Bronchial smooth muscle cell (primary cell): ENCODE measurements at places on chromosomes 11 and 22. TPM values are rescaled to one million over a fixed set of nuclear protein-coding genes. Genes with fewer than 3 reads are reported as not detected.

PTPRCAP gene
- total RNA-seq = under 0.01 TPM in 1 of 2 replicates, not detected in the other

TNNI2 gene
- total RNA-seq = not detected in 2 replicates

OR52E4 gene
- not detected in 2 replicates for total RNA-seq

TRPM5 gene
- total RNA-seq = 0.09 TPM in 1 of 2 replicates, not detected in the other

OR51I1 gene
- total RNA-seq = 0.60 TPM in 1 of 2 replicates, not detected in the other

EEF1G gene
- total RNA-seq = 1,318 and 1,601 TPM in 2 replicates

APOA5 gene
- total RNA-seq = under 0.01 TPM in 1 of 2 replicates, not detected in the other

MUC5AC gene
- under 0.01 TPM in 1 of 2 replicates, not detected in the other for total RNA-seq

CTSW gene
- total RNA-seq = not detected in 2 replicates

FUT4 gene
- total RNA-seq = 2.7 and 3.2 TPM in 2 replicates

MRGPRE gene
- total RNA-seq = not detected in 2 replicates

PHLDA2 gene
- 0.52 and 1.7 TPM in 2 replicates for total RNA-seq

SEPTIN3 gene
- total RNA-seq = under 0.01 and 0.26 TPM in 2 replicates

MS4A14 gene
- not detected in 2 replicates for total RNA-seq

LRRC75B gene
- total RNA-seq = 4.9 and 6.5 TPM in 2 replicates

FJX1 gene
- 3.8 and 4.6 TPM in 2 replicates for total RNA-seq

ELFN2 gene
- total RNA-seq = 0.32 TPM in 1 of 2 replicates, not detected in the other

FERMT3 gene
- 2.0 and 3.3 TPM in 2 replicates for total RNA-seq

CAT gene
- total RNA-seq = 81.2 and 104 TPM in 2 replicates

C22orf15 gene
- 0.43 and 1.9 TPM in 2 replicates for total RNA-seq

GRIA4 gene
- under 0.01 TPM in 1 of 2 replicates, not detected in the other for total RNA-seq

DGAT2 gene
- 6.9 and 13.4 TPM in 2 replicates for total RNA-seq

ZNF202 gene
- 3.9 and 4.6 TPM in 2 replicates for total RNA-seq

TTC36 gene
- total RNA-seq = 0.79 TPM in 1 of 2 replicates, not detected in the other

SPON1 gene
- total RNA-seq = under 0.01 TPM in 2 replicates

PRCP gene
- total RNA-seq = 59.1 and 93.8 TPM in 2 replicates

GRM5 gene
- under 0.01 TPM in 1 of 2 replicates, not detected in the other for total RNA-seq

OR52I2 gene
- not detected in 2 replicates for total RNA-seq

SYT8 gene
- total RNA-seq = not detected in 2 replicates

OR5A1 gene
- total RNA-seq = not detected in 2 replicates

OR52D1 gene
- total RNA-seq = not detected in 2 replicates

UPK2 gene
- total RNA-seq = not detected in 2 replicates

OR5P2 gene
- total RNA-seq = not detected in 2 replicates

VSIG10L2 gene
- total RNA-seq = 0.09 TPM in 1 of 2 replicates, not detected in the other

KIF18A gene
- total RNA-seq = 3.9 and 5.2 TPM in 2 replicates

ARHGAP8 gene
- total RNA-seq = under 0.01 and 0.86 TPM in 2 replicates

EI24 gene
- 71.8 and 84.2 TPM in 2 replicates for total RNA-seq

RPL3 gene
- 3,454 and 5,569 TPM in 2 replicates for total RNA-seq

MCHR1 gene
- total RNA-seq = 0.63 and 2.9 TPM in 2 replicates
